ENCODE measurements at places on chromosomes 16 and 17. TPM values are rescaled to one million over a fixed set of nuclear protein-coding genes. Genes with fewer than 3 reads are reported as not detected.
A peak's percentile ranks its signal among the peaks of the same experiment; 100 is the strongest.

Gene CPNE7
- total RNA-seq, result 108 TPM

Gene KRT33B
- not detected for total RNA-seq

Gene CCL16
- not detected for total RNA-seq

Gene KIFC3
- 198 TPM for total RNA-seq

Gene CCL8
- not detected for total RNA-seq

Gene SLC16A6
- total RNA-seq, result 0.67 TPM

Gene TBC1D3G
- not detected for total RNA-seq

GRCh38 chr17:64448665-64449512 is at the start of gene MILR1:
Gene MILR1 (plus strand): TSS chr17:64449115. CDS start chr17:64449169, 54 bp downstream.
- H3K27me3 ChIP-seq, result no peaks in the 10 kb centered on the region
- H3K4me1 ChIP-seq, result no peaks in the 10 kb centered on the region
- H3K4me3 ChIP-seq, result no peak within 1 kb of the TSS

DNA sequence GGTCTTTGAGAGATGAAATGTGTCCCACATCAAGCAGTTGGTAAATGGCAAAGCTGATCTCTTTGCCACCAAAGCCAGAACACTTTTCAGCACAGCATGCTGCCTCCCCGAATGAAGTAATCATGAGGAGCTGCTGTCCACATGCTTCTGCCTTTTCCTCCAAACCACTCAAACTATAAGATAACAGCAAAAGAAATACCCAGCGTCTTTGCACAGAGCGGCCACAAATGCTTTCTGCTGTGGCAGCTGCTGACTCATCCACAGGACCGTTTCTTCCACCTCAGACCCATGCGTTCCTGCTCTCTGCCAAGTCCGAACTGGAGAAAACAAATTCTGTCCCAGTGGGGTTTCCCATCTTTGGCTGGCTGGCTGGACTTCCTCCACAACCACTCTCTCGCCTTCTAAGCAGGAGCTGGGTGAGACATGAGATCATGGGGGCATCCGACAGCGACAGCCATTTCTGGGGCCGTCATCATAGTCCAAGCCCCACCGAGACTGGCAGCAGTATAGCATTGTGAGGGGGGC is 27.1 kb downstream of the TBC1D3B start:
- DNase-seq, result no peak
- no peak overlapping the region for H3K27ac ChIP-seq
- no peaks in the 10 kb centered on the region for H3K4me1 ChIP-seq
- no peak overlapping the region for H3K4me3 ChIP-seq
- no peaks in the 10 kb centered on the region for H3K27me3 ChIP-seq

- peaks cover 22% of the 10 kb centered on the region for H3K4me1 ChIP-seq
- H3K4me3 ChIP-seq, result peak overlapping the region; percentile 36
- peaks cover 35% of the 10 kb centered on the region for H3K27me3 ChIP-seq
- H3K36me3 ChIP-seq, result no peaks in the 10 kb centered on the region
- no peak overlapping the region for H3K27ac ChIP-seq
- DNase-seq, result peak; percentile 22
Measured at GRCh38 chr16:51155199-51155607, 4.1 kb upstream of the SALL1 start.

DNA sequence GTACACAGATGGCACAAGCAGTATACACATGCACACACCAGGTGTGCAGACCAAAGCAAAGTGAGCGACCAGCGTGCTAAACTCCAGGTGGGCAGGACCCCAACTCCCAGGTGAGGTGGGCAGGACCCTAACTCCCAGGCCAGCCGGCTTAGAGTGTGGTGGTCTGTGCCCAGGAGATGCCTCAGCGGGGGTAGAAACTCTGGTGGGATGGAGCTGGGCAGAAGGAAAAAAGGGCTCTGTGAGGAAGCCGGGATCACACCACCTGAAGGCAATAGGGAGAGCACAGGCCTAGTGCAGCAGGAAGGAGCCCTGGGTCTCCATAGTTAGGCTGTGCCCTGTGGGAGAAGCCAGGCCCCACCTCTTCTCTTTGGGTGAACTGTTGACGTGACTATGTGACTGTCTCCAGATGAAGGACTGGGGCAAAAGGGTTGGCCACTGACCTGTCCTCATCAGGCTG is 1.6 kb upstream of the FOXJ1 start:
- no peaks in the 10 kb centered on the region for H3K27me3 ChIP-seq
- no peaks in the 10 kb centered on the region for H3K36me3 ChIP-seq
- DNase-seq, result no peak
- peaks cover 58% of the 10 kb centered on the region for H3K4me1 ChIP-seq
- H3K27ac ChIP-seq, result peak overlapping the region; percentile 69
- no peak overlapping the region for H3K4me3 ChIP-seq

DNA sequence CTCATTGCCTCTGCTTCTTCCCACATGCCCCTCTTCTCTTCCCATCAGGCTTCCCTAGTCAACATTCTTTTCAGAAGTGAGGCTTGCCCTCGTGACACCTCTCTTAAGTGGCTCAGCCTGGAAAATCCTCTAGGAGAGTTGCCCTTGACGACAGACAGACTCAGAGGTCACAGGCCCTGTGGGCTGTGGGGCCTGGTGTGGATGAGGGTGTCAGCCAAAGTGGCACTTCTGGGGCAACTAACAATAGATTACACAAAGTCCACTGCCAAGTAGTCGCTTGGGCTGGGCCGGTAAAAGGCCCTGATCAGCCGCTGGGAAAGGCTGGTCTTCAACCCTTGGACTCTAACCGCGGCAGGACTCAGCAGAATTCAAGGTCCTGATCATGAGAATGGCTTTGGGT is 33.7 kb upstream of the METTL16 start:
- H3K27me3 ChIP-seq, result no peaks in the 10 kb centered on the region
- no peaks in the 10 kb centered on the region for H3K36me3 ChIP-seq
- no peak for DNase-seq
- no peak overlapping the region for H3K4me3 ChIP-seq

- no peak overlapping the region for H3K4me3 ChIP-seq
- DNase-seq, result no peak
- H3K27ac ChIP-seq, result no peak overlapping the region
- H3K36me3 ChIP-seq, result no peaks in the 10 kb centered on the region
Measured at GRCh38 chr17:78133179-78133951, 2.8 kb downstream of the TMC8 start.

GRCh38 chr17:75524269-75524969 is 1.1 kb upstream of the LLGL2 start:
- peak overlapping the region; percentile 83 for H3K4me3 ChIP-seq
- no peak for DNase-seq
- peaks cover 12% of the 10 kb centered on the region for H3K4me1 ChIP-seq
- no peak overlapping the region for H3K27ac ChIP-seq
- H3K27me3 ChIP-seq, result no peaks in the 10 kb centered on the region
- H3K36me3 ChIP-seq, result peaks cover 11% of the 10 kb centered on the region

DNA sequence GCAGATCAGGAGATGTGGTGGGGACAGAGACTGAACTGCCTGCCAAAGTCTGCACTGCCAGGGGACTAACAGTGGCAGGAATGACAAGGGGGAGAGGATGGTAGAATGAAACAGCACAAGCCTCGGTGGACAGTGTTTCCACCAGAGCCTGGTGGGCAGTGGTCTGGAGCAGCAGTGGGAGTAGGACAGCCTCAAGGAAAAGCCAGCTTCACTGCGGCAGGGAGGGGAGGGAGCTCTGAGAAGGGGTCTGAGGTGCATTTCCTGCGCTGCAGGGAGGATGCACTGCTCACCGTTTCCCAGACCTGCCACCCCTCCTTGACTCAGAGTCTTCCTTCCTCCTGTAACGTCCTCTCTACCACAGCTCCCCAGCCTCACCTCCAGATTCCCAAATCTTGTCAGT is 33.8 kb downstream of the MARCHF10 start:
- no peaks in the 10 kb centered on the region for H3K4me1 ChIP-seq
- no peak overlapping the region for H3K4me3 ChIP-seq
- H3K36me3 ChIP-seq, result no peaks in the 10 kb centered on the region
- H3K27me3 ChIP-seq, result no peaks in the 10 kb centered on the region

DNA sequence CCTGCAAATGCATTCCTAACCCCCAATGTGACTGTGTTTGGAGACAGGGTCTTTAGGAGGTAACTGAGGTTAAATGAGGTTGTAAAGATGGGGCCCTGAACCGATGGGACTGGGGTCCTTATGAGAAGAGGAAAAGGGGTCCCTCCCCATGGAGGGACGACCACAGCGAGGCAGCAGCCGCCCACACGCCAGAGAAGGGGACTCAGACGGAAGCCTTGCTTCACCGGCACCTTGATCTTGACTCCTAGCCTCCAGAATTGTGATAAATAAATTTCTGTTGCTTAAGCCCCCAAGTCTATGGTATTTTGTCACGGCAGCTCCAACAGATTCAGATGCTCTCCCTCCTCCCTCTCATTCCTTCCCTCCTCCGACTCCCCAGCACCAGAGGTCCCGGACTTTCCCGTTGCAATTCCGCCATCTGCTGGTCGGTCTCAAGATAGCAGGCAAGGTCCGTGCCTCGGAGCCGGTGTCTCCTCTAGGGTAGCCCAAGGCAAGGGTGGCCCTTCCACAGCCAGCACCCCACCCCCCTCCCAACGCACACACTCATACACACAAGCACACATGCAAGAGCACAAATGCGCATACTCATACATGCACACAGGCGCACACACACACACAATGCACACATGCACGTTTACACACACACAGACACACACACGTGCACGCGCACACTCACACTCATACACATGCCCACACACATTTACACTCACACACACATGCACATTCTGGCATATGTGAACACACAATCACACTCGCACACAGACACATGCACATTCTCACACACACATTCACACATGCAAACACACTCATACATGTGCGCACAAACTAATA is 23.1 kb upstream of the C16orf78 start:
- H3K4me1 ChIP-seq, result no peaks in the 10 kb centered on the region
- no peak overlapping the region for H3K27ac ChIP-seq

DNA sequence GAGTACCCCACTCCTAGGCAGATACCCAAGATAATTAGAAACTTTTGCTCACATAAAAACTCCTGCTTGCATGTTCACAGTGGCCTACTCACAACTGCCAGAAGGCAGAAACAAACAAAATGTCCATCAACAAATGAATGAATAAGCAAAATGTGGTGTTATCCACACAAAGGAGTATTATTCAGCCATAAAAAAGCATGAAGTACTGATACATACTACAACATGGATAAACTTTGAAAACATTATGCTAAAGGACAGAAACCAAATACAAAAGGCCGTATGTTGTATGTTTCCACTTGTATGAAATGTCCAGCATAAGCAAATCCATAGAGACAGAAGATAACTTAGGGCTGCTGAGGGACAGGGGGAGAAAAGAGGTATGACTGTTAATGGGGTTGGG is 1.9 kb downstream of the HSDL1 start:
- no peak overlapping the region for H3K4me3 ChIP-seq
- peaks cover 7% of the 10 kb centered on the region for H3K4me1 ChIP-seq
- DNase-seq, result no peak
- H3K27ac ChIP-seq, result no peak overlapping the region
- H3K36me3 ChIP-seq, result no peaks in the 10 kb centered on the region

DNA sequence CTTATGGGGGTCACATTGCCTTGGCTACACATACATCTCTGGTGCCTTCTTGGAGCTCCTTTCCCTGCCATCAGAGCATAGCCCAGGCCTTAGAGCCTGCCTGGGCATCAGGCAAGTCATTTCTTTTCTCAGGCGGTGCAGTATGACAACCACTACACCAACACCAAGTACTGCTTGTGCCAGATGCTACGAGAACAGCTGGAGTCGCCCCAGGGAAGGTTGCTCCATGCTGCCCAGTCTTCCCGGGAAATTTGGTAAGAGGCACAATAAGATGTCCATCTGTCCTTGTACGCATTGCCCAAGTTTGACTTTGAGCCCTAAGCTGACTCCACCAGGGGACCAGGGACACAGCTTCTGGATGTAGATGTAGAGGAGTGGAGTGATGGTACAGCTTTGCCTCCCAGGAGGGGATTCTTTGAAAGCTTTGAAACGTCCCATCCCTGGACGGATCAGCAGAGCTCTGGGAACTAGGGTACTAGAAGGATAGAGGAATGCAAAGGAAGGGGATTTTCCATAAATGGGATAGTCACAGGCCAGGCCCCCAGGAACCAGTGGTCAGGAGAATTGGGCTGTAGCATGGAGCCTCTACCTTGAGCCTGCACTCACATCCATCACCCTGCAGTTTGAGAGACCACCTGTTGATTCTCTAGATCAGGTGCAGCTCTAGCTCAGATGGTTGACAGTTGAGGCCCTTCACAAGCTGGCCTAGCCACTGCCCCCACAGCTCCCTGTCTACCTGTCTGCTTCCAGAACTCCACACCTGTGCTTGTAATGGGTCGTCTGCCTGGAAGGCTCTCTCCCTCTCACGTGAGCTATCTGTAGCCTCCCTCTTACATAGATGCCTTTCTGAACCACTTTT is 11.0 kb upstream of the NFATC3 start:
- H3K36me3 ChIP-seq, result peaks cover 7% of the 10 kb centered on the region
- no peak overlapping the region for H3K27ac ChIP-seq
- H3K27me3 ChIP-seq, result no peaks in the 10 kb centered on the region
- H3K4me1 ChIP-seq, result no peaks in the 10 kb centered on the region
- no peak overlapping the region for H3K4me3 ChIP-seq
- no peak for DNase-seq

DNA sequence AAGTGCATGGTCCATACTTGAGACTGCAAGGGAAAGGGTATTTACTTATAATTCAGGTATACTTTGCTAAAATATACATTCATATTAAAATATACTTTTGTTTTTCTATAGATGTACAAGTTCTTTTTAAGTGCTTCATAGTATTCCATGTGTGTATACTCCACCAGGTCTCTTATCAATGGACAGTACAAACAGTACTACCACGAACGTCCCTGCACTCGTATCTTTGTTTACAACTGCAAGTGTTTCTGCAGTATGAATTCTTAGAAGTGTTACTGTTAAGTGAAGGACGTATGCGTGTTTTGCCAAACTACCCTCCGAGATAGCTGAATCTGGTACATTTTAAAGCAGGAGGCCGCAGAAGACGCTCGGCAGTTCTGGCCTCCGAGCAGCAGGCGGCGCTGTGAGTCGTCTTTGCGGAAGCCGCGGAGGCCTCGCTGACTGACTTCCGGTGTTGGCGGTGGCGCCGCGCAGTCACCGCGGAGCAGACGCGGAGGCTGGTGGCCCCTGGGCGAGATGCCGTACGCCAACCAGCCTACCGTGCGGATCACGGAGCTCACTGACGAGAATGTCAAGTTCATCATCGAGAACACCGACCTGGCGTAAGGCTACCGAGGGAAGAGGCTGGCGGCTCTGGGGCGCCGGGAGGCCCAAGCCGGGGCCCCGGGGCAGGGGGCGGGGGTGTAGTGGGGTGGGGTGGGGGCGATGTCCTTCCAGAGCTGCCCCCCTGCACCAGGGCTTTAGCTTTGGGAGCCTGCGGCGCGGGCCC is at the start of gene POLR2C:
Gene POLR2C (plus strand): TSS at position 471 of the 769 bp plus-strand sequence. CDS start 46 bp downstream, at position 517.
- peak; percentile 92 for DNase-seq
- peaks cover 63% of the 10 kb centered on the region for H3K36me3 ChIP-seq
- peak within 1 kb of the TSS; percentile 93 for H3K4me3 ChIP-seq
- H3K27me3 ChIP-seq, result no peaks in the 10 kb centered on the region
- peak within 1 kb of the TSS; percentile 73 for H3K27ac ChIP-seq

DNA sequence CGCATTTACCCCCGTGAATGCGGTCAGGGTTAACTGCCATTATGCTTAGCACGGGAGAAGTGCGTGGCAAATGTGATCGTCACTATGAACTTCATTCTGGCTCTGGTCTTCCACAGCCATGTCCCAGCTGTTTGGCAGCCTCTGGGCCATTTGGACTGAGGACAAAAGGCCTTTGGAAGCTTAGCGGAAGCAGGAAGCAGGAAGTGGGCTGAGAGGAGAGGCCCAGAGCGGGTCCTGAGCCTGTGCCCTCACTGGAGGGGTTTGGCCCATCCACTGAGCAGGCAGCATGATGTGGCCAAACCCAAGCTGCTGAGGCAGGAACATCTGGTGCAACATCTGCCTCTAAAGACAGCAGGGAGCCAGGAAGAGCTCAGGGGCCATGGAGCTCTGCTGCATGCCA is 345.9 kb downstream of the C16orf95 start:
- no peaks in the 10 kb centered on the region for H3K27me3 ChIP-seq
- H3K4me1 ChIP-seq, result no peaks in the 10 kb centered on the region
- H3K27ac ChIP-seq, result no peak overlapping the region

- no peaks in the 10 kb centered on the region for H3K27me3 ChIP-seq
- no peaks in the 10 kb centered on the region for H3K4me1 ChIP-seq
- no peaks in the 10 kb centered on the region for H3K36me3 ChIP-seq
- H3K4me3 ChIP-seq, result no peak overlapping the region
- no peak overlapping the region for H3K27ac ChIP-seq
Measured at GRCh38 chr17:47009759-47010594, 30.9 kb upstream of the RPRML start.
